ENCODE measurements at places on chromosomes 7 and 10. TPM values are rescaled to one million over a fixed set of nuclear protein-coding genes. Genes with fewer than 3 reads are reported as not detected.

DNA sequence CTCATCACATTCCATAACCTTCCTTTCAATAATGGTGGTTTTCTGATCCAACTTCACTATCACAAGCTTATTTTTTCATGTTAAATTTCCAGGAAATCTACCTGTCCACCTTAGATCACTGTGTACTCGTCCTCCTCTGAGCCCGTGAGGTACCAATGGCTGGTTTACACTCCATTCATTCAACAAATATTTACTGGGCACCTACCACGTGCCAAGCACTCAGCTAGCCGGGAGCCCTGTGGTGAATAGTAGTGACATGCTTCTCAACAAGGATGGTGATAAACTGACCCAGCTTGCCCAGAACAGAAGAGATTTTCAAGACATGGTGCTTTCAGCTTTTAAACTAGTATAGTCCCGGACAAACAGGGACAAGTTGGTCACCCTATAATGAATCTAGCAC, 98.2 kb downstream of the FAM204A start:
- no peak for DNase-seq
- H3K4me3 ChIP-seq, result no peak overlapping the region
- H3K27ac ChIP-seq, result no peak overlapping the region
- H3K4me1 ChIP-seq, result no peaks in the 10 kb centered on the region
- no peaks in the 10 kb centered on the region for H3K27me3 ChIP-seq

DNA sequence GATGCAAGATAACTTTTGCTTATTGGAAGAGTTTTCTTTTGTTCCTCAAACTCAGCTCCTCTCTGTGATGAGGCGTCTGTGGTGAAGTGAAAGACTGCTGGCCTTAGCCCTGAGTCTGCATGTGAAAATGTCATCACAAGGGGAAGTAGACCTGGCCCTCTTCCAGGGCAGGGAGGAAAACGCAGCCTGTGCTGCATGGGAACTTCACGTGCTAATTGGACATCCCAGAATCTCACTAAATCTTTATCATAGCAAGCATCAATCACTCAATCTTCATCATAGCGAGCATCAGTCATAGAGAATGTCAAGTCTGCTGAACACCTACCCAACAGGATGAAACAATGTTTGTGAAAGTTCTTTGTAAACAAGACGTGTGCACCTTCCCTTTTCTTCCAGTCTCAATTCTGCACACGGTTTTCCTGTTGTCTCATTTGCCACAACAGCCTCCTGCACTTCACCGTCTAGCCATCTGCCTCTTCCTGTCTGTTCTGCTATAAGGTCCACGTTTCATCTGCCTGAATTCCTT, 314.6 kb downstream of the FRMD4A start:
- no peak overlapping the region for H3K27ac ChIP-seq
- H3K27me3 ChIP-seq, result no peaks in the 10 kb centered on the region
- no peak for DNase-seq
- no peaks in the 10 kb centered on the region for H3K36me3 ChIP-seq

GRCh38 chr10:87935290-87936141, 72.1 kb downstream of the PTEN start:
- DNase-seq, result no peak
- no peaks in the 10 kb centered on the region for H3K4me1 ChIP-seq
- no peaks in the 10 kb centered on the region for H3K27me3 ChIP-seq
- no peak overlapping the region for H3K27ac ChIP-seq

Gene SCD
- total RNA-seq, result 13.2 TPM

Gene PGAM2
- not detected for total RNA-seq

DNA sequence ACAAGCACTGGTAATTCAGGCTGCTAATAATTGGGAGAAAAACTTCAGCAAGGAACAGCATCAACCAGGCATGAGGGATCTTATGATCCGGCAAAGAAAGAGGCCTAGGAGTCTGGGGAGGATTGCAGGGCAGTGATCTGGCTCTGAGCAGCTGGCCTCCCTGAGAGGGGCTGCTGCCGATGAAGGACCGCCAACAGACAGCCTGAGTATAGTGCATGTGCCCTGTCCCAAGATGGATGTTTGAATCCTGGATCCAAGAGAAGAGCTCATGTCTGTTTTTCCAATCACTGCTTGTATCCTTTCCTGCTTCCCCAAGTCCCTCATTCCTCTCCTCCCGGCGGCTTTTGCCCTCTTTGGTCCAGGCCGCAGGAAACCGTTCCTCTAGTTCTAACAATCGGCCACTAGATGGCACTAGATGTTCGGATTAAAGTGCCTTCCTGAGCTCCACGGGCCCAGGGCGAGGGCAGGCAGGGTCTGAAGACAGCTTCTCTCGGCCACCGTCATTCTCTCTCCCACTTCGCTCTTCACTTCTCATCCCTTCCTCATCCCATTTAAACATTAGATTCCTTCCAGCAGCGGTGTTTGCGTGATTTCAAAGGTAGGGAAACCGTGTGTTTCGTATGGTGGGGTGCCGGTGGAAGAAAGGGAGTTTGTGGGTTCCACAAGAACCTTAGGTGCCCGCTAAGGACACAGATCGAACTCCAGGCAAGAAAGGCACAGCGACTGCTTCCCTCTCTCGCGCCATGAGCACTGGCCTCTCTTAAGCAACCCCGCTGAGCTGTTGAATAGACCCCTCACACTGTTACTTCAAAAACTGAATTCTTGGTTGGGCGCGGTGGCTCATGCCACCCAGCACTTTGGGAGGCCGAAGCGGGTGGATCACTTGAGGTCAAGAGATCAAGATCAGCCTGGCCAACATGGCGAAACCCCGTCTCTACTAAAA, 82.4 kb downstream of the ADCYAP1R1 start:
- H3K27me3 ChIP-seq, result no peaks in the 10 kb centered on the region
- H3K36me3 ChIP-seq, result no peaks in the 10 kb centered on the region
- H3K27ac ChIP-seq, result no peak overlapping the region
- peak; percentile 30 for DNase-seq
- H3K4me3 ChIP-seq, result no peak overlapping the region
- no peaks in the 10 kb centered on the region for H3K4me1 ChIP-seq

Gene LMOD2
- not detected for total RNA-seq

DNA sequence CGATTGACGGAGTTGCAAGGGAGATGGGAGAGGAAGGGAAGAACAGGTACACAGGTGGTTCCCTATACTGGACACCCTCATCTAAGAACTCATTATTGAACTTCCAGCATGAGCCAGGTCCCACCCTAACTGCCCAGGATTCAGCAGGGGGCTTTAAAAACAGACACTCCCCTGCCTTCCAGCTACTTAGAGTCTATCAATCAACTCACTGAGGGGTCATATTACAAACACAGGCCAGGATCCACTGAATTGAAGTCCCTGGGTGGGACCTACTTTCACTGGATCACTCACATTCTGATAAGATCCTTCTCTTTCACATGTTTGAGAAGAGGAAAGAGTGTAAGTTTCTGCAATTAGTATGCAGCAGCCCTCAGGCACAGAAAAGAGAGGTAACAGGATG, 92.8 kb downstream of the ITGA8 start:
- no peaks in the 10 kb centered on the region for H3K4me1 ChIP-seq
- no peaks in the 10 kb centered on the region for H3K27me3 ChIP-seq
- DNase-seq, result no peak
- H3K4me3 ChIP-seq, result no peak overlapping the region
- no peaks in the 10 kb centered on the region for H3K36me3 ChIP-seq

DNA sequence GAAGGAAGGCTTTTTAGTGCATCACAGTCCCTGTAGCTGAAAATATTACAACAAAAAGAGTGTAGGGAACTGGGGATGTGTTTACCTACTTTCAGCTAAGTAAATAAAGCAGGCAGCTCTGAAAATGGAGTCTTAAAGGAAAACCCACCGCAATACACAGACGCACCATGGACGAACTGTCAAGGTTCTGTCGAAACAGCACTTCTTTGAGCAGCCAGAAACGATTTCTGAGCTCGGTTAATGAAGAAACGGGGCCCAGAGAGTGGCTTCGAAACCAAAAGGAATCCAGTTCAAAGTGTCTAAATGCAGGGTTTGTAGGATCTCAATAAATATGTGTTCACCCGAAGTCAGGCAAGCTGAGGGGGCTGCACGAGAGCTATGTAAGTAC, 275.4 kb upstream of the NEBL start:
- peak overlapping the region; percentile 54 for H3K4me3 ChIP-seq
- no peak overlapping the region for H3K27ac ChIP-seq
- no peaks in the 10 kb centered on the region for H3K36me3 ChIP-seq
- DNase-seq, result no peak
- no peaks in the 10 kb centered on the region for H3K4me1 ChIP-seq

Gene FAM25A
- not detected for total RNA-seq

DNA sequence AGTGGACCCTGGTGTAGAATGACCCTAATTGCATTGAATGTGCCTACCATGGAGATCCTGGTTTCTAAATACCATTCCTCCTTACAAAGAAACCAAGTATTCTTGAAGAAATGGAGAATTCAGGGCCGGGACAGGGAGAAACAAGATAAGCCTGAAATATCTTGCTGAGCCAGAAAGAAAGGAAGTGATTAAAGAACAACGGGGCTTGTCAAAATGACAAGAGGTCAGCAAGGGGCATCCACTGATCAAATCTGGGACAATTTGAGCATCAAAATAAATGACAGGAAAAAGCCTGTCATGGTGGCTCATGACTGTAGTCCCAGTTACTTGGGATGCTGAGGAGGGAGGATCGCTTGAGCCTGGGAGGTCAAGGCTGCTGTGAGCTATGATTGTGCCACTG, 8.1 kb downstream of the ABHD11 start:
- no peaks in the 10 kb centered on the region for H3K27me3 ChIP-seq
- no peak for DNase-seq
- no peak overlapping the region for H3K4me3 ChIP-seq
- H3K27ac ChIP-seq, result no peak overlapping the region
- H3K4me1 ChIP-seq, result no peaks in the 10 kb centered on the region
- no peaks in the 10 kb centered on the region for H3K36me3 ChIP-seq

GRCh38 chr10:79984851-79985250, 35.9 kb upstream of the SFTPD start:
- H3K27me3 ChIP-seq, result no peaks in the 10 kb centered on the region
- peaks cover 4% of the 10 kb centered on the region for H3K4me1 ChIP-seq
- DNase-seq, result no peak
- no peak overlapping the region for H3K4me3 ChIP-seq
- H3K27ac ChIP-seq, result no peak overlapping the region

Gene XRCC2
- 1.2 TPM for total RNA-seq

DNA sequence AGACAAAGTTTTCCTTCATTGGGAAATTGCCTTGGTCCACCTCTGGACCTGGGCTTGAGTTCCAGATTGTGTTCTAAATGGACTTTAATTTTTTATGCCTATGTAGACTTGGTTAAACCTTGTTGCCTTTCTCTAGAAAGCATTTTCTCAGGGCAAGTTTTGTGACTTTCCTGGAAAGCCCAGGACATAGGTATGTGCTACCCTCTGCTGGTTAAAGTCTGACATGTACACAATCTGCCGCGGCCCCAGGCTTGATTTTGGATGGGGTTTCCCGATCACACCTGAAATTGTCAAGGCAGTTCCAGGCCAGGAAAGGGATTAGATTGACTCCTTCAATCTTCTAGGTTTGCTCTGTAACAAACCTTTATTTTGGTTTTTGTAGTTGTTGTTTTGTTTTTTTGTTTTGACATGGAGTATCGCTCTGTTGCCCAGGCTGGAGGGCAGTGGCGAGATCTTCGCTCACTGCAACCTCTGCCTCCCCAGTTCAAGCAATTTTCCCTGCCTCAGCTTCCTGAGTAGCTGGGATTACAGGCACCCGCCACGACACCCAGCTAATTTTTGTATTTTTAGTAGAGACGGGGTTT, 14.1 kb upstream of the AKR1B10 start:
- H3K36me3 ChIP-seq, result no peaks in the 10 kb centered on the region
- H3K4me1 ChIP-seq, result no peaks in the 10 kb centered on the region
- DNase-seq, result peak; percentile 58
- no peak overlapping the region for H3K27ac ChIP-seq
- H3K4me3 ChIP-seq, result no peak overlapping the region

Gene PPP1R17
- total RNA-seq, result not detected

- peaks cover 37% of the 10 kb centered on the region for H3K36me3 ChIP-seq
- no peaks in the 10 kb centered on the region for H3K27me3 ChIP-seq
- DNase-seq, result no peak
- no peak overlapping the region for H3K27ac ChIP-seq
- no peaks in the 10 kb centered on the region for H3K4me1 ChIP-seq
- H3K4me3 ChIP-seq, result no peak overlapping the region
These were observed 15.9 kb downstream of the FAM149B1 start for GRCh38 chr10:73183667-73184281.

GRCh38 chr10:33937036-33937730, 602.7 kb upstream of the NRP1 start:
- no peak overlapping the region for H3K4me3 ChIP-seq
- no peaks in the 10 kb centered on the region for H3K4me1 ChIP-seq
- H3K36me3 ChIP-seq, result no peaks in the 10 kb centered on the region
- no peak overlapping the region for H3K27ac ChIP-seq

GRCh38 chr7:1114088-1114487, 26.2 kb downstream of the GPER1 start:
- no peak overlapping the region for H3K27ac ChIP-seq
- no peaks in the 10 kb centered on the region for H3K36me3 ChIP-seq
- H3K27me3 ChIP-seq, result no peaks in the 10 kb centered on the region
- no peak for DNase-seq
- no peak overlapping the region for H3K4me3 ChIP-seq

DNA sequence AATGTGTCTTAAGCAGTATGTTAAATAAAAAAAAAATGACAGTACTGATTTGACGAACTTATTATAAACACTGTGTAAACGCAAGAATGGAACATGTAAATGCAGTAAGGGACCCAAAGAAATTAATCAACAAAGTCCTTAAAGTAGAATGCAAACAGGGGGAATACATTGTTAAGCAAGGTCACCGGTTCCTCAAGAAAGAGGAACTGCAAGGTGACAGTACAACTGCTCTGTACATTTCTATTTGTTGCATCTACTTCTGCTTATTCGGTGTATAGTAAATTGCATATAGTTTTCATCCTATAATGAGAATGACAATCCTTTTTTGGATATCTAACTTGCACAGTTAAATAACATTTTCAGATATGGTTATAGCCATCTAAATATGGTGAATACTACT, 387.0 kb upstream of the SEMA3D start:
- no peak for DNase-seq
- H3K4me3 ChIP-seq, result no peak overlapping the region
- H3K27ac ChIP-seq, result no peak overlapping the region
- H3K27me3 ChIP-seq, result no peaks in the 10 kb centered on the region
- H3K36me3 ChIP-seq, result no peaks in the 10 kb centered on the region

DNA sequence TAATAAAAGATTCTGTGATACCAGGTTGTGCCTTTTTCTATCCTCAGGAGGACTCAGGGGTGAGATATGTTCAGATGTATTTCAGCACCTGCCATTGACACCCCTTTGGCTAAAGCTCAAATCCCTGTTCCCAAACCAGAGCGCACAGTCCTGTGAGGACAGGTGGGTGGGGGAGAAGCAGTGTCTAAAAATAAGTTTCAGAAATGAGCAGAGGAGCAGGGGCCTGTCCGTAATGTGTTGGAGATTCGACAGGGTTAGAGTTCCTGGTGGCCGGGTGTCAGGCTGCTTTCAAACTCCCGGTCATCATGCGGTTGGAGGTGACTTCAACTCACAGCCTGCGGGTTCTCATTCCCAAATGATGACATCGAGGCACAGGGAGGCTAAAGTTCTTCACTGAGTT, 211.5 kb downstream of the KLF6 start:
- H3K36me3 ChIP-seq, result no peaks in the 10 kb centered on the region
- H3K4me3 ChIP-seq, result no peak overlapping the region
- DNase-seq, result no peak
- H3K4me1 ChIP-seq, result no peaks in the 10 kb centered on the region
- no peaks in the 10 kb centered on the region for H3K27me3 ChIP-seq

Gene OPN1SW
- total RNA-seq, result not detected

Measured in Peyer's patch (tissue), 4 donors.